ENCODE measurements at places on chromosomes 4 and X. TPM values are rescaled to one million over a fixed set of nuclear protein-coding genes. Genes with fewer than 3 reads are reported as not detected.

DNA sequence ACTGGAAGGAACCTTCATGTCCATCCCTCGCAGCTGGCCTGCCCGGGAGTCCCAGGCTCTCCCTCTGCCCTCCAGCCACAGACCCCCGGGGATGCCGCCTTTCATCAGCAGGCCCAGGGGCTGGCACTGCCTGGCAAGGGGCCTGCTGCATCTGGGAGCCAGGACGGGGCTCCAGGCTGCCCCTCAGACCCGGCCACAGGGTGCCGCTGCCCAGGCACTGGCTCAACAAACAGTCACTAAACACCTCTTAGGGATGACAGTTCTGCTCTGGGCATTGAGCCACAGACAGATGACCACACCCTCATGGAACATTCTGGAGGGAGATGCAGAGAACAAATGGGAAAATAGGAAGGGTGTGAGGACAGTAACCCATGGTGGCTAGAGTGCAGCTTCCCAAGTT, 109.3 kb downstream of the HMX1 start:
- no peak for DNase-seq

GRCh38 chr4:7564242-7564641, 129.5 kb upstream of the PSAPL1 start:
- no peak for DNase-seq

DNA sequence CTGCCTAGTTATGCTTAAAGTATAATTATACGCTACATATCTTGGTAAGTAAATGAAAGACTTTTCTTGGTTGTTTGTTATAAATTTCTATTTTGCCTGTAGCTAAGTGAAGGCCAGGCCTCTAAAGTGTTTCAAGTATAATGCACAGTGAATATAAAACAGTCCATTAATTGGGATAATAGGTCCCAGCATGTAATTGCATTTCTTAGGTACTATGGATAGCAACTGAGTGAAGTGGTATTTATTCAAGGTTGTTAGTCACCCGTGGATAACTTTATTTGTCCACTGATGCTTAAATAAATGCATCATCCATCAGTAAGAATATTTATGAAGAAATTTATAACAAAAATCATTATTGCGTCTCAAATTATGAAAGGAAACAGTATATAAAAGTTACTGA, 59.1 kb downstream of the TEX13C start:
- DNase-seq: no peak

- no peak for DNase-seq
Measured at GRCh38 chrX:100745806-100746537, 14.1 kb upstream of the SYTL4 start.

DNA sequence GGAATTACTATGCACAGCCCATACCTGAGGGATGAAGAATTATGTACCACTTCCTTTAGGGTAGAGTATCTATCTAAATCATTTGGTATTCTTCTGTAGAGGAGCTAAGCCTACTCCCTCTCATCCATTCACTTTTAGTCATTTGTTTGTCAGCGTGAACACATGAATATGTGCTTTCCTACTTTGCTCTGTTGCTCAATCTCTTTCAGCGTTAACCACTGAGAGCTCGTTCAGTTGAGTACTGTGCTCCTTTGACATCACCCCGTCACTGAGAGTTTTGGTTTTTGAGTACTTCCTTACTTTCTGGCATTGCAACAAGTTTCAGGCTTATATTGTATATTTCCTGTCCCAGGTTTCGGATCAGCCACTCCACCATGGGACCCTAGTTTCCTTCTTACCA, 700.6 kb downstream of the NLGN4X start:
- no peak for DNase-seq

DNA sequence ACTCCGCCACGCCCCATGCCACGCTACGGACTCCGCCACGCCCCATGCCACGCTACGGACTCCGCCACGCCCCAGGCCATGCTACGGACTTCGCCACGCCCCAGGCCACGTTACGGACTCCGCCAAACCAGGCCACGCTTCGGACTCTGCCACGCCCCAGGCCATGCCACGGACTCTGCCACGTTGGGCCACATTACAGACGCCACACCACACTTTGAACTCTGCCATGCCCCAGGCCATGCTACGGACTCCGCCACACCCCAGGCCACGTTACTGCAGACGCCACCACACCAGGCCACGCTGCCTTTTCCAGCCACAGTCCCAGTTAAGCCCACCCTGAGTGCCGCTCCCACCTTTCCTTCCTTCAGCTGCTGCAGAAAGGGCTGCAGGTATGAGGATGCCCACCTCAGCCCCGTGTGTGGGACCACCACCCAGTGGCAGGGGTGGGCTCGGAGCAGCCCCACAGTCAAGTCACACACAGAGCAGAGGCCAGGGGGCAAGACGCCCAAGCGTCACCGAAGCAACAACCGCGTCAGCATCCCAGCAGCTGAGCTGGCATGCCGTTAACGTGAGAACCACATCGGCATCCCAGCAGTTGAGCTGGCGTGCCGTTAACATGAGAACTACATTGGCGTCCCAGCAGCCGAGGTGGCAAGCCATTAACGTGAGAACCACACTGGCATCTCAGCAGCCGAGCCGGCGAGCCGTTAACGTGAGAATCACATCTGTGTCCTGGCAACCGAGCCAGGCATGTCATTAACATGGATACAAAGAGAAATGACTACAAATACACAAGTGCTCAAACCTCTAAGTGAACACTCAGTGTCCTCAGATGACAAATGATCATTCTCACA, 26.4 kb downstream of the GAK start:
- DNase-seq: no peak

DNA sequence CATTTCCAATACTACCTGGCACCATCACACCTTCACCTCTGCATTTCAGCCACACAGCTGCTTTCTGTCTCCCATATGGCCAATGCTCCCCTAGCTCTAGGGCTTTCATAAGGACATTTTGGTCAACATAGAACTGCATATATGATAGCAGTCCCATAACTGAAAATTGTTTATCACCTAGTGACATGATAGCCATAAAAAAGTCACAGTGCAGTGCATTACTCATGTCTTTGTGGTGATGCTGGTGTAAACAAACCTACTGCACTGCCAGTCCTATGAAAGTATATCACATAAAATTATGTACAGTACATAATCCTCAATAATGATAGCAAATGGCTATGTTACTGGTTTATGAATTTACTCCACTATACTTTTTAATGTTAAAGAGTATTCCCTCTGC, 221.0 kb downstream of the NAF1 start:
- no peak for DNase-seq

DNA sequence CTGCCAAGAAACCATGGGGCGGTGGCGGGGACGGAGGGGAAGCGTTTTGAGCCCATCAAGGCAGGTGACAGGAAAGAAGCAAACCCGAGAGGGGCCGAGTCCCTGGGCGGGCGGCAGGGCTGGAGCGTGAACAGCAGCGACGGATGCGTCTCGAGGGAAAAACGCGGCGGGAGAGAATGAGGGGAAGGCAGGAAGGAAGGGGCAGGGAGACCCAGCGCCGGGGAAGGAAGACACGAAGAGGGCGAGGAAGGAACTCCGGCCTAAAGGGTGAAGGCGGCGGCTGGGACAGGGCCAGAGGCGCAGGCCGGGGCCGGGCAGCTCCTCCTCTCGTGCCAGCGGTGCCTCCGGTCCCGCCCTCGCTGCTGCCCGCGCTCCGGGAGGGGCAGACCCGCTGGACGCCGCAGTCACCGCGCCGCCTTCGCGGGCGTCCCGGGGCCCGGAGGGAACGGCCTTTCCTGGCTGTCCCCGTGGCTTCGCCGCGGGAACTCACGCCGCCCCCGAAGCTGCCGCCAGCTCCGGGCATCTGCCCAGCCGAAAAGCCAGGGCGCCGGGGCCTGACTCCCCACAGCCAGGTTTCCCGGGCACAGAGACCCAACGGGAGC, 751 bp upstream of the RGS12 start:
- no peak for DNase-seq

DNA sequence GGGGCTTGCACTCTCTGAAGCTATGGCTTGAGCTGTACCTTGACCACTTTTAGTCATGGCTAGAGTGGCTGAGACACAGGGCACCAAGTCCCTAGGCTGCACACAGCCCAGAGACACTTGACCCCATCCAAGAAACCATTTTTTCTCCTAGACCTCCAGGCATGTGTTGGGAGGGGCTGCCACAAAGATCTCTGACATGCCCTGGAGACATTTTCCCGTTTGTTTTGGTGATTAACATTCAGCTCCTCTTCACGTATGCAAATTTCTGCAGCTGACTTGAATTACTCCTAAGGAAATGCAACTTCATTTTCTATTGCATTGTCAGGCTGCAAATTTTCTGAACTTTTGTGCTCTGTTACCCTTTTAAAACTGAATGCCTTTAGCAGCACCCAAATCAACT, 142.6 kb downstream of the TECRL start:
- DNase-seq: no peak

- DNase-seq: no peak
Measured at GRCh38 chr4:137267024-137267423, 265.3 kb downstream of the PCDH18 start.

DNA sequence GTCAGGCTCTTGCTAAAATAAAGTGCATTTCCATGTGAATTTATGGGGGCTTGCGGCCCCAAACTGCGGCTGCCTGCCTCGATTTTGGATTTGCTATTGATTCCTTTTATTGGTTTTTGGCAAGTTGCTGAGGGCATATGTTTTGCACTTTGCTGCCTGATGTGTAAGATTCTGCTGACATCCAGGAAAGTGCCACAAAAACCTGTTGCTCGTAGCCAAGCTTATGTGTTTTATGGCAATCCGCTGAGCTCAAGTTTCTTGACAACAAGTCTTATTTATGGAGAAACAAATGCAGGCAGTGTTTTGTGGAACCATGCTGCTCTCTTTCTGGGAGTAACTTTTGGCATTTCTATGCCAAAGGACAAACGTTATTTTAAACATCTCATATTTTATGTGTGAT, 97.3 kb upstream of the DDIT4L start:
- DNase-seq: no peak

DNA sequence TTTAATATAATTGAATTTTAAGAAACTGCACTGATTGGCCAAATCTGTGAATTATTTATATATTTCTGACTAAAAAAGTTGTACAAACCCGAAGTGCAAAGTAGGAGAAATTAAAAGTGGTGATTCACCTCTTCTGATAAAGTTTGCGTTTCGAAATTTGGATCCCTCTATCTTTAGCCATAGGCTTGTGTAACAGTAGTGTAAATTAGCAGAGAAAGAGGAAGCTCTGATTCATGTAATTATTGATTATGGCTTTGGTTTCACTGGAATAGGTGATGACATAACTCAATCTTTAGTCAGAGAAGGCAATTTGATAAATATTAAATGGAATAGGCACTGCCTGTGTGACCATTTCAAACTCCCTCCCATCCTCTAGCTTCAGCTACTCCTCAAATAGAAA, 717.8 kb upstream of the PCDH7 start:
- no peak for DNase-seq

DNA sequence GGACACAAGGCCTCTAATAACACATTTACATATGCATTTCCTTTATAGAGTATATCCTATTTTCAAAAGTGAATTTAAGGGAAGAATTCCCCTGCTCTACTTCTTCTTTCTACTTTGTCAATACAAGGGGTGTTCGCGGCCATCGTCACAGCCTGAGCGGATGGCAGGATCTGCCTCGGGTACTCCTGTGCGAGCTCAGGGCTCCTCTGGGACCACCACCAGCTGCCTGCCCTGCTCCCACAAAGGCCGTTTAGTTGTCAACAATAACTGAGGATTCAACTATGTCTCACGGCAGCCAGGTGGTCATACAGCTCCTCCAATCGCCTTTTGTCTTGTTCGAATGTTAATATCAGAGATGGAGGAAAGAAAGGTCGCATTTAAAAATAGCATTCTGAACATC, 228.2 kb upstream of the TENM3 start:
- no peak for DNase-seq

GRCh38 chr4:159204566-159204965, 101.7 kb downstream of the RAPGEF2 start:
- DNase-seq: no peak

DNA sequence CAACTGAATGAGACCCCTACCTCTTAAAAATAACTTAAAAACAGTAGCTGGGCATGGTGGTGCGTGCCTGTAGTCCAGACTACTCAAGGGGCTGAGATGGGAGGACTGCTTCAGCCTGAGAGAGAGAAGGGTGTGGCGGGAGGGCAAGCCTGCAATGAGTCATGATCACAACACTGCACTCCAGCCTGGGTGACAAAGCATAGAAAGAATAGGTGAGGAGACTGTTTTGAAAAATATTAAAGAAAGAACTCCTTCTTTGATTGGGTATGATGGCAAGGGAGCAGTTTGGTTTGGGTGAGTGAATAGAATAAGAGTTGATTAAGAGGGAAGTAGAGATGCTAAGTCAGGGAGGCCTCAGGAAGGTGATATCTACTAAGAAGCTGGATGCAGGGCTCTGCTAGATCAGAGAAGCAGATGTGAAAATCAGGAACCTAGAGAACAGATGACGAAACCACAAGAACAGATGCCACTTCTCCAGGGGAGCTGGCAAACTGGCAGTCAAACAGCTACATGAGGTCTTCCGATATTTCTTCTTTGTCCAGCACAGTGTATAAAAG, 318.6 kb downstream of the OPHN1 start:
- peak; percentile 8 for DNase-seq

DNA sequence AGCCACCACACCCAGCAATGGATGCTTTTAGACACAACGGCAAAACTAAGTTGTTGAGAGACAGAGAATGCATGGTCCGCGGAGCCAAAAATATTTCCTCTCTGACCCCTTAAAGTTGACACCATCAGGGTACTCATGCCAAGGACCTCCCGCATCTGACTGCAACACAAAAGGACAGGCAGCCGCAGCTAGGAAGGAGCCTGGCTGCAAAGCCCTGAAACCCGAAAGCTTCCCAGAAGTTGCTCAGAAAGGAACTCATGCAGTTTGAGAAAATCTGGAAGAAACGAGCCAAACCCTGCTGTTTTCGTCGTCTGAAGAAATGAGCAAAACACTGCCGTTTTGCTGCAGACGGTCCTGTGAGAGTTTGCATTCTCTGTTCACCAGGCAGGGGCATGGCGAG, 16.5 kb downstream of the DHRSX start:
- no peak for DNase-seq

DNA sequence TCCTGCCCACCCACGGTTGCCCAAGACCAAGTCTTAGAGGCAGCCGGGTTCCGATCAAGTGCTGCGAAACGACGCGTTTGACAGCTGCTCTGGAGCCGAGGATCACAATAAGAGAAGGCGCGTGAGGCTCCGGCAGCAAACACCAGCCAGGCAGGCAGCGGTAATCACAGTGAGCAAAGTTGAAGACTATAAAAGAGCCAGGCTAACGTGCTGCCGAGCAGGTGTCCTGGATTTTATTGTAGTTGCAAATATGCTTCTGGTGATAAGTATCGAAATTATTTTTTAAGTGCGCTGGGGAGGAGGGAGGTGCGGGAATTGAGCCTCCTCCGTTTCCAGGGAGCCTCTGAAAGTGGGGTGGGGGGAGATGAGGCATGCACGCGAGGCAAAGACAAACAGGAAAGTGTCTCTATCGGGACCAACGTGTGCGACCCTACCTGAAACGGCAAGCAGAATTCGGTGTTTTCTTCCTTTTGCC, 590 bp downstream of the GABRA2 start:
- DNase-seq: no peak

- DNase-seq: peak; percentile 23
Measured at GRCh38 chr4:142817442-142817841, 28.7 kb downstream of the INPP4B start.

GRCh38 chrX:134369576-134369975, 90.4 kb upstream of the HPRT1 start:
- DNase-seq: no peak

The POF1B gene
- total RNA-seq: 0.17 TPM

The GLRA2 gene
- total RNA-seq: not detected

The DNAAF6 gene
- total RNA-seq: not detected

The IGFBP7 gene
- total RNA-seq: not detected

The EXOC1L gene
- not detected for total RNA-seq

The UGT2B15 gene
- not detected for total RNA-seq

The AVPR2 gene
- not detected for total RNA-seq

The SPOCK3 gene
- not detected for total RNA-seq

The PF4V1 gene
- not detected for total RNA-seq

The GABRG1 gene
- not detected for total RNA-seq

All from CD4-positive, alpha-beta T cell (primary cell).